ENCODE measurements at places on chromosomes 6 and 20.
A peak's percentile ranks its signal among the peaks of the same experiment; 100 is the strongest.

- no peak for DNase-seq
Measured at GRCh38 chr6:164827537-164827936, 481.9 kb downstream of the C6orf118 start.

DNA sequence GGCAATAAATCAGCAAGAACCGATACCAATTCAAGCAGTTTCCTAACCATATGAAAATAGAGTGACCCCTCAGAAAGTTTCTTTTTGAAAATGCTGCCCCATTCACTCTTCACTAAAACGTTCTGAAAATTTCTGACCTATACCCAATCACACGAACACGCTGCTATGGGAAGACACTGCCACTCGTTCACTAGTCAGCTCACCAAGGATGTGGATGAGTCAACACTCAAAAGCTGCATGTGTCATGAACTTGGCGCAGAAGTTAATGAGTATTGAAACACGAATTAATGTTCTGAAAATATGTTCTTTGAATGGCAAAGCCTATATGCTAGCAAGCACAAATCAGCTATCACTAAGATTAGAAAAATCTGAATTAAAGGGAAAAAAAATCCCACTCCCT lies 84.2 kb downstream of the PREP start:
- DNase-seq: no peak

- DNase-seq: no peak
Measured at GRCh38 chr6:162971356-162971755, 243.6 kb downstream of the PACRG start.

DNA sequence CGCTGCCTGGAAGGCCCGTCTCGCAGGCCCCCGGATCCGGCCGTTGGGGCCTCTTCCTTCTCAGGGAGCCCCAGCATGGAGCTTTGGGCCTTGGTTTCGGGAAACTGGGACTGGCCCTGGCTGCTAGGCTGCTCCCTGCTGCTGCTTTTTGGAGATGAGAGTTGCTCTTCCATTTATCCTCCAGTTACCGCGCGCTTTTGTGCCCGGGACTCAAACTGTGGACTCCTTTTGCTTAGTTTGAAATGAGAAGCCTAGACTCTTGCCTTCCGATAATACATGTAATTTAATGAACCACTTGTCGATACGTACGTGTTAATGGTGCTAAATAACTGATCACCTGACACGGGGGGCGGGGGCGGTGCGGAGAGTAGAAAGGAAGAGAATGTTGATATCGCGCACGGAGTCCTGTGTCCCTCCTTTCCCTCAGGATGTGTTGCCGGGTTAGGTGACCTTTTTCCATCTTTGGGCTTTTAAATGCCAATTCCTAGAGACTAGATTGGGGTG lies 968 bp downstream of the PHF3 start:
- peak; percentile 67 for DNase-seq

- no peak for DNase-seq
Measured at GRCh38 chr6:35596448-35597442, 84.0 kb upstream of the TULP1 start.

GRCh38 chr6:44533421-44533820 lies 145.9 kb downstream of the CDC5L start:
- no peak for DNase-seq

GRCh38 chr20:34970193-34970840 lies 14.6 kb downstream of the MYH7B start:
- no peak for DNase-seq

DNA sequence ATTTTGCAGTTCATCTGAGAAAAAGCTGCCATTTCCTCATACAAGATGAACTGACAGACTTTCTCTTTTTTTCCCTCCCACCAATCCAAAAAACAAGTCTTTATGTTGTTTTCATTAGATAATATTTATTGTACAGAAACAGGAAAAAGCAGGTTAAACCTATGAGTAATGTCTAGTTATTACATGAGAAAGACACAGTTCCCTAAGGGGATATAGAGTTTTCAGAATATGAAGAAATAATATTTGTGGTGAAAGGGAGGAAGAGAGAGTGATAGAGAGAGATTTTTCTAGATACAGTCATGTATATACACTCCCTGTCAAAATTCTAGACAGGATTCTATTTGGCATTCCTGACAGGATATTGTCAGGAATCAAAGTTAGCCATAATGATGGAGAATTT lies 392.4 kb downstream of the BMP2 start:
- DNase-seq: no peak

All from activated naive CD4-positive, alpha-beta T cell treated with anti-CD3 and anti-CD28 coated beads, Interleukin-2, amount 50 U/mL, for 16 hours (primary cell).